ENCODE measurements at places on chromosomes 16 and 17. TPM values are rescaled to one million over a fixed set of nuclear protein-coding genes. Genes with fewer than 3 reads are reported as not detected.
A peak's percentile ranks its signal among the peaks of the same experiment; 100 is the strongest.

- DNase-seq: peak; percentile 61
Observed at GRCh38 chr17:38729886-38730525, at the start of gene CISD3. Gene CISD3 (plus strand): TSS chr17:38730341. CDS start chr17:38730359, 18 bp downstream.

- no peak for DNase-seq
Observed at GRCh38 chr17:35879773-35880654, at the start of gene CCL5. Gene CCL5 (minus strand): TSS chr17:35880360.

- DNase-seq: no peak
Observed at GRCh38 chr16:11076259-11077018, 132.1 kb downstream of the CLEC16A start.

DNA sequence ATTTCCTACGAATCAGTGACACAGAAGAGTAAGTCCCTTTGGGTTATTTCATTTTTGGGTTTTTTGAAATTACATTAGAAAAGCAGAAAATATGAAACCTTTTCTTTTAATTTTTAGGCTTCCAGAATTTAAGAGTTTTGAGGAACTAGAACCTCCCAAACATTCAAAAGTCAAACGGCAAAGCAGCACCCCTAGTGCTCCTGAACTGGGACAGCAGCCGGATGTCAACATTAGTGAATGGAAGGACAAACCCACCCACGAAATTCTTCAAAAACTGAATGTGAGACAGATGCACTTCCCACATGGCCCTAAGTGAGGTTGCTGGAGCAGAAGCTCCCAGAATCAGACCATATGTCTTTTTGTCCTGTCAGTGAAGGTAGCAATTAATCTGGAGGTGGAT lies 199.4 kb downstream of the PHKB start:
- DNase-seq: no peak

Gene TPPP3
- 0.31 TPM for total RNA-seq

GRCh38 chr17:6475411-6475810 lies 31.2 kb downstream of the PIMREG start:
- no peak for DNase-seq

Gene KRTAP9-2
- not detected for total RNA-seq

- no peak for DNase-seq
Observed at GRCh38 chr17:63116228-63116627, 150.2 kb downstream of the TANC2 start.

DNA sequence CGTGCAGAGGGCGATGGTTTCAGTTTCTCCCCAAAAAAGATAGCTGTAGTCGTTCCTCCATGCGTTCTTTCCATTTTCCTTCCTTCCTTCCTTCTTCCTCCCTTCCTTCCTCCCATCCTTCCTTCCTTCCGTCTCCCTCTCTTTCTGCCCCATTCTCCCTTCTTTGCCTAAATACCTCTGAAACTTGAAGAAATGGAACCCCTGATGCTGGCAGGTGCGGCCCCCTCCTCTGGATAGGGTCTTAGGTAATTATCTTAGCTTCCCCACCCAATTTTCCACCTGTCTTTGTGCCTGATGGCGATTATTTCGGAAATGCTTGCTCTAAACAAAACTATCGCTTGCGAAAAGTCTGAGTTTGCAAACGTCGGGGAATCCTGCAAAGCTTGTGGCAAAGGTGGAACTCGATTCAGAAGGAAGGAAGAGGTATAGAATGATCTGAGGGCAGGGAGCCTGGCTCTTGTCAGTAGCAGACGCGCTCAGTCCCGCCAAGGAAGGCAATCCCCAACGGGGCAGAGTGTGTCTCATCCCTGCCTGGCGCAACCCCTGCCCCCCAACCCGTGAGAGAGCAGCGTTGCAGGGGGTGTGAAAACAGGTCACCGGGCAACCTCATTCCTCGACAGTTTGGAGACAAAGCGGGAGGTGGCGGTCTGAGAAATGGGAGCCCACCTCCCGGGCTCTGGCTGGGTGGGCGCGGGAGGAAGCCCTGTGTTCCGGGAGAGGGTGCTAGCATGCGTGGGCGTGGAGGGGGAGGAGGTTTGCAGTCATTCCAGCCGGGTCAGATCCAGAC lies 2.9 kb upstream of the CBX8 start:
- DNase-seq: no peak

GRCh38 chr17:60049936-60050335 lies 28.8 kb downstream of the HEATR6 start:
- no peak for DNase-seq

DNA sequence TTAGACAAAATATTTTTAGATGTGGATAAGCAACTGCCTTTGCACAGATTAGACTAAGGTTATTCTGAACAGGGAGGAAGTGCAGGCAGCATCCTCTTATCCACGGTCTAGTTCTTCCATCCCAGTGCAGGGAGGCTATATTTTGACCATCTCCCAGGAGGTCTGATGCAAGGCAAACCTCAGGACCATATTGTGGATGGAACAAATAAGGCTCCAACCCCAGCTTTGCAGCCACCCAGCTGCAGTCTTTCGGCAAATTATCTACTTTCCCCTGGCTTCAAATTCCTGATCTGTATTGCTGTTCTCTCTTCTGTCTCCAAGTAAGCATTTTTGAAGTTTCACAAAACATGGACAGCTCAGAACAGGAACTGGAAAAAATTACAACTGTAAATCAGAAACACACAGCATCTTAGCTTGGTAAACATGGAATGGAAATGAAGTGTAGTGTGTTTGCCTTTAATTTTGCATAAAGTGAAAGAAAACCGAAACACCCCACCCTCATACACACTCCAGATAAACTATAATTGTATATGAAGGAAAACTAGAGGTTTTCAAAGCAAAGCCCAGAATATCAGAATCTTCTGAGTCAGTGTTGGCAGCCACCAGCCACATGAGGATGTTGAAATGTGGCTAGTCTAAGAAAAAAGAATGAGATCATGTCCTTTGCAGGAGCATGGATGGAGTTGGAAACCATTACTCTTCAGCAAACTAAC lies 33.5 kb upstream of the MON1B start:
- DNase-seq: no peak

Gene CTCF
- 30.3 TPM for total RNA-seq

Gene FLYWCH2
- total RNA-seq: 88.4 TPM

- DNase-seq: no peak
Observed at GRCh38 chr17:57751348-57751971, 6.4 kb upstream of the CCDC182 start.

DNA sequence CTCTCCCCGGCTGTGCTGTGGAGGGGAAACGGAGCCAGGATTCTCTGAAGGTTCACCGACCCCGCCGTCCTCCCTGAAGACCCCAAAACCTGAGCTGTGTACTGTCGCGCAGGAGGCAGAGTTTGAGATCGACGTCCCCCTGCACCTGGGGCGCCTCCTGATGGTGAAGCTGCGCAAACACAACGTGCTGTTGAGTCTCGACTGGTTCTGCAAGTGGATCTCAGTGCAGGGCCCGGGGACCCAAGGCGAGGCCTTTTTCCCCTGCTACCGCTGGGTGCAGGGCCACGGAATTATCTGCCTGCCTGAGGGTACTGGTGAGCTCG lies 62.6 kb upstream of the TEKT1 start:
- no peak for DNase-seq

Gene TMEM114
- total RNA-seq: not detected
